Inflammatory macrophage treated with lipopolysaccharide for 1 hour (primary cell): ENCODE measurements at places on chromosomes 6 and 20.
A peak's percentile ranks its signal among the peaks of the same experiment; 100 is the strongest.

DNA sequence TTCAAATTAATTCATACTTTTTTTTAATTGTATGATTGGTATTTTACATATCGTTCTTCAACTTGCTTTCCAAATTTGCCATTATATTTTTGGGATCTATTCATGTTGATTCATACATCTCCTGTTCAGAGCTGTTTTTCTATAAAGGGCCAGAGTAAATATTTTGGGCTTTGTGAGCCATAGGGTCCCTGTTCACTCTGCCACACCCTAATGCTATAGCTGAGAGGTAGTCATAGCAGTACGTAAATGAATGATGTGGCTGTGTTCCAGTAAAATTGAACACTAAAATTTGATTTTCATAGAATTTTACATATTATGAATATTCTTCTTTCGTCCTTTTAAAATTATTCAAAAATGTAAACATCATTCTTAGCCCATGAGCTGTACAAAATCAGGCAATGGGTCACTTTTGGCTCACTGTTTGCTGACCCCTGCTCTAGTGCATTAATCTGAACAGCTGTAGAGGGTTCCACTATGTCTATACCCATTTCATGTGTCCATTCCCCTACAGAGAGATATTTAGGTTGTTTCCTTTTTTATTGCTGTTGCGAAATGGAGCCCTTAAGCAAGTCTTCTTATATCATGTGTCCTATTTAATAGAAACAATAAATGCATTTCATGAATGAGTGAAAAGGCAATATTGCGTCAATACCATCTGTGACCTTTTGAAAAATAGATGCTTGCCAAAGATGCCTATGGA lies 136.4 kb upstream of the SALL4 start:
- DNase-seq: peak; percentile 7

GRCh38 chr20:63178889-63179686 lies 36.8 kb downstream of the YTHDF1 start:
- DNase-seq: peak; percentile 34

GRCh38 chr6:34574647-34575293 lies 18.6 kb upstream of the SPDEF start:
- DNase-seq: no peak

GRCh38 chr6:46242921-46243320 lies 72.1 kb upstream of the ENPP5 start:
- DNase-seq: no peak

GRCh38 chr6:17454316-17455005 lies 61.1 kb downstream of the CAP2 start:
- DNase-seq: no peak

DNA sequence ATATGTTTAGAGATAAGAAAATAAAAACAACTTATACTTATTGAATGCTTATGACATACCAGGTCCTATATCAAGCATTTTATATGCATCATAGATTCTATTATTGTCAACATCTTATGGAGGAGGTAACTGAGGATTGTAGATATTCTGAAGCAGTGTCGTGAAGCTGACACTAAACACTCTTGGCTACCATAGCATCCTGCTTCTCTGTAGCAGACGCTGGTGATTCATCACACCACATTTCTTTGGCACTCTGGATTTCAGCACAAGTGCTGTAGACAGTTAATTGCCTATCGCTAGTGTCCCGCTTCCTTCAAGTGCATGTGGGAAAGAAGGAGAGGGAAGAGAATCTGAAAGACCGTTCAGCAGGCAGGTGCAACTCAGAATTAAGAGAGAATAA lies 317.1 kb downstream of the PLCB1 start:
- DNase-seq: no peak
